Hindlimb muscle (tissue), 1 donor: ENCODE measurements at places on chromosomes 7 and 10.

DNA sequence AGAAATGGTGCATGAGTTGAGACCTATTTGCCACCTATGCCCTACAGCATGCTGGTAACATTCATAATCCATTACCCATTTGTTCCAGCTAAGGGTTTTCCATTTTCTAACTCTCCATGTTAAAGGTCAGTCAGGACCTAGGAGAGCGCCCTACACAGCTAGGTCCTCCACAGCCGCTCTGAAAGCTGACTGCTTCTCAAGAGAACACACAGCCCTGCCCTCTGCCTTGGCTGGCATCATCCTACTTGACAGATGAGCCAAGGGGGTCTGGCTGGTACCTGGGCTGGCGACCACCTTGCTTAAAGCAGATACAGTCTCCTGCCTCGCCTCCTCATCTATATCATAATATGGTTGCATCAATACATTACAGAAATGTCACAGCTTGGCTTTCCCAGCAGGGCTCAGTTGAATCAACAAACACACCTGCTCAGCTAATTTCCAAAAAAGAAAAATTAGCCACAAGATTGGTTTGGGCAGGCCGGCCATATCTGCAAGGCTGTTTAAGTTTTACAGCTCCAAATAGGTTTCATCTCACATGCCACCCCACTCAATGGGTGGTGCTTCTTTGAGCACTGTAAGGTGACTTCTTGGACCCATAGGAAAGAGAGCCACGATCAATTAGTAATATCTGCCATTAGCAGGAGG, 17.3 kb downstream of the TLL2 start:
- DNase-seq = no peak

DNA sequence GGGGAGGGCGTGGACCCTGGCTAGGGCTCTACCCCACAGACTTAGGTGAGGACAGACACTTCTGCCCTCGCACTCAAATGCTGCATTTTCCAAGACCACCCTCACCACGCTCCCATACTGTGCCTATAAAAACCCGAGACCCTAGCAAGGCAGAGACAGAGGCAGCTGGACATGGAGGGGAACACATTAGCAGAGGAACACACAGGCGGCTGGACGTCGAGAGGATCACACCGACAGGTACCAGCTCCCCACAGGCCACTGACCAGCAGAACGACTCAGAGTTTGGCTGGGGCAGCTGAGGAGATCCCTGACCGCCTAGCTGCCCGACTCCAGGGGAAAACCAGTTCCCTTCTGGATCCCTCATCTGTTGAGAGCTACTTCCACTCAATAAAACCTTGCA, 338.2 kb upstream of the SMIM30 start:
- DNase-seq = no peak

- no peak for DNase-seq
Measured at GRCh38 chr7:99034932-99035722, 108.8 kb downstream of the SMURF1 start.

GRCh38 chr10:127587668-127588365, 38.7 kb downstream of the NPS start:
- DNase-seq = no peak

DNA sequence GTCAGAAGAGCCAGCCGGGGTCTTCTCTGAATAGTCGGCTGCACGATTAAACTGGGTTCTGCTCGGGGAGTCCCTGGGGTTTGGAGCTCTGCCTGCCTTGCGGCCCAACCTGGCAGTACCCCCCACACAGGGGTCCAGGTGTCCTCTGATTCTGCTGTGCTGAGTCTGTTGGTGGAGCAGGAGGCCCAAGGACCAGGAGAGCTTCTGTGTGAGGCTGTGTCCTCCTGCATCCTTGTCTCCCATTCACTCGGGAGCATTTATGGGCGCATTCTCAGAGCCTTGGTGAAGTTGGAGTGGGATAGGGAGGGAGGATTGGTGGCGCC, 14.2 kb downstream of the INPP5A start:
- DNase-seq = no peak

GRCh38 chr10:51808187-51808586, 108.8 kb upstream of the CSTF2T start:
- no peak for DNase-seq

GRCh38 chr10:119542988-119543813, 682 bp upstream of the RGS10 start:
- DNase-seq = peak; percentile 76

DNA sequence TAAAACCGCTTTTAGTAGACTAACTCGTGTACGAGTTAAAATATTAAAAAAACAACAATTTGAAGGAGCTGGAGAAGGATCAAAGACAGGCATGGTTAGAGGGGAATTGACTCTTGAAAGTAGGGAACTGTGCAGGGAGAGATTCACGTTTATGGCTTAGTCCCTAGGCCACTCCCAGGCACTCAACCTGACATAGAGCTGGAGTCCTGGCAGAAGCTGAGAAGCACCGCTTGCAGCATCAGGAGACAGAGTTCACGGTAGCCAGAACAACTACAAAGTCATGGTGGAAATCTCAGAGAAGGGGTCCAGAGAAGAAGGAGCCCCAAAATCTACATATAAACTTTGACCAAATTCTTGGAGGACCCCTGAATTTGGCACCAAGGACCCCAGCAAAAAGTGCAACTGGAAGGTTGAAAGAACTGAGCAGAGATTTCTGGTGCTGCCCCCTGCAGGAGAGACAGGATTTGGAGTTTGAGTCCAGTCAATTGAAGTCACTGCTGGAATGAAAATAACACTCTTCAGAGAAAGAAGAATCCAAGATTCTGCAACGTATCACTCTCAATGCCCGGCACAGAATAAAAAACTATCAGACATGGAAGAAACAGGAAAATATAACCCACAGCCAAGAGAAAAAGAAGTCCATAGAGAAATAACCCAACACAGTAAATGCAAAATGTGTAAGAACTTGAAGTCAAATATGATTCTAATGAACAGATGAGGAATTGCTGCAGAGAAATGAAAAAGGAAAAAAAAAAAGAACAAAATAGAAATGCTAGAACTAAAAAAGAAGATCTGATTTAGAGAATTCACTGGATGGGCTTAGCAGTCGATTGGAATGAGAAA, 493.3 kb upstream of the PODXL start:
- DNase-seq = no peak

DNA sequence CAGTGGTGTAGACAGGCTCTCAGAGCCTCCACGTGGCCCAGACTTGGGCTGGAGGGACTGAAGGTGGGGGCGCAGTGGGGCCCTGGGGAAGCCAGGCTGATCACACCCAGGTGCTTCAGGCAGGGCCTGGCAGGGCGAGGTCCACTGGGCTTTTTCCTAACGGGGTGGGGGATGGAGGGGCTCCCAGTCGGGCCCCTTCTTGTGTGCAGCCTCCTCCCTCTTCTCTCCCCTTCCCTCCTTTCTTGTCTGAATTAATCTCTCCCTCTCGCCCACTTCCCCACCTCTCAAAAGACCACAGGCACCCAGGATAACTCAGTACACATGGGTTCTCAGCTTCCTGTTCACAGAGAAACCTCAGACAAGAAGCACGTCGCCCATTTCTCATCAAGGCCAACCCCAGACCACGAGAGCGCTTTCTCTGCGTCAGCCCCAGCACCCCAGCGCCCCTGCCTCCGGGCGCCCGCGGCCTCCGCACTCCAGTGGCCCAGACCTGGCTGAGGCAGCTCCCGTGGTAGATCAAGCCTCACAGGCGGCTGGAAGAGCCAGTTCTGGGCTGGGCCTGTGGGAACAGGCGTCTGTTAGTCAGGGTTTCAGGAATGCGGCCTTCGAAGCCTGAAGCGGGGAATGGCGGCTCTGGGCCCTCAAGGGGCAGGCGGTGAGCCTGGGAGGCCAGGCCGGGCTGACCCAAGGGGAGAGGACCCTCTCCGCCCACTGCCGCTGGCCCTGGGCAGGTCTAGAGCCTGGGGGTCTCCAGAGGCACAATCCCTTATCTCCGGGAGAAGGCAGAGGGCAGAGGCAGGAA, 50.6 kb downstream of the PWWP2B start:
- no peak for DNase-seq

DNA sequence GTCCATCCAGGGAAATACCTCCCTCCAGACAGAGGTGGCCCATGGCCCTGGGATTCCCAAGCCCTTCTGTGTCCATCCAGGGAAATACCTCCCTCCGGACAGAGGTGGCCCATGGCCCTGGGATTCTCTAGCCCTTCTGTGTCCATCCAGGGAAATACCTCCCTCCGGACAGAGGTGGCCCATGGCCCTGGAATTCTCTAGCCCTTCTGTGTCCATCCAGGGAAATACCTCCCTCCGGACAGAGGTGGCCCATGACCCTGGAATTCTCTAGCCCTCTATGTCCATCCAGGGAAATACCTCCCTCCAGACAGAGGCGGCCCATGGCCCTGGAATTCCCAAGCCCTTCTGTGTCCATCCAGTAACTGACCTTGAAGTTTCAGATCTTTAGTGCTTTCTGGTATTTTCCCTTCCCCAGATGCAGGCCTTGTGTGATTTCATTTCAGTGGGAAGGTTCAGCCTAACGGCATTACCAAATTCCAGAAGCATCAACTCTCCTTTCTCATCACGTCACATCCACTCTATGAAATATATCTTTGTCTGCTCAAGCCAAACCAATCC, 28.8 kb upstream of the DIP2C start:
- no peak for DNase-seq

- no peak for DNase-seq
Measured at GRCh38 chr7:87878208-87878735, 2.0 kb downstream of the DBF4 start.

DNA sequence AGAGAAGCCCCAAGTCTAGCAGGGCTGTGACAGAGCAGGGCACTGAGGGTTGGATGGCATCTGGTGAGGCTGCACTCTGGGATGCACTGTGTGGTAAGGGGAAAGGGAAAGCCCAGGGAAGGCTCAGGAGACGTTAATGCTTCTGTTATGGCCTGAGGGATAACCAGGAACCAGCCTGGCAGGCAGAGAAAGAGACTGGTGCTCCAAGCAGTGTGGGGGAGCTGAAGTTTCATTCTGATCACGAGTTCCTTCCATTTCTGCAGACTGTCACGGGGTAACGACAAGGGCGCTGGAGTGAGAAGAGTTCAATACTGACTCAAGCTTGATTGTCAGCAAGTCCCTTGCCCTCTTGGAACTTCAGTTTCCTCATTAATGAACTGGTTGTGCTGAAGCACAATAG, 730.9 kb downstream of the GRID1 start:
- DNase-seq = no peak

- no peak for DNase-seq
Measured at GRCh38 chr7:76011442-76011861, 17.1 kb upstream of the TMEM120A start.

DNA sequence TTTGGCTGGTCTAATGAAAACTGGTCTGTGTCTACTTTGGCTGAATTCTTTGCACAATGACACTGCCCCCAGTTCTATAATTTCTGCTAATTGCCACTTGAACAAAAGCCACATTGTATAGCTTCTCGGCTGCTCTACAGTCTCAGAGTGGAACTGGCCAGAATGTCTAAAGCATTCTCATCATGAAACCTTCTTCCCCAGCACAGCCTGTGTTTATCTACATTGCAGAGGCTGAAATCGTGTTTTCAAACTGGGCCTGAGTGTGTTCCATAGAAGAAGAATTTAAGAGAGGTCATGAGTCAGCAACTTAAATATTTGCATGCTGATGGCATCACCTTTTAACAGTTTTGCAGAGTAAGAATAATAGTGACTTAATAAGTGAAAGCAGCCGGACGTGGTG, 177.2 kb downstream of the BUB3 start:
- DNase-seq = no peak

GRCh38 chr7:98165827-98166667, 45.2 kb upstream of the BHLHA15 start:
- DNase-seq = no peak

- no peak for DNase-seq
Measured at GRCh38 chr7:6631605-6632004, 5.5 kb upstream of the ZNF316 start.

DNA sequence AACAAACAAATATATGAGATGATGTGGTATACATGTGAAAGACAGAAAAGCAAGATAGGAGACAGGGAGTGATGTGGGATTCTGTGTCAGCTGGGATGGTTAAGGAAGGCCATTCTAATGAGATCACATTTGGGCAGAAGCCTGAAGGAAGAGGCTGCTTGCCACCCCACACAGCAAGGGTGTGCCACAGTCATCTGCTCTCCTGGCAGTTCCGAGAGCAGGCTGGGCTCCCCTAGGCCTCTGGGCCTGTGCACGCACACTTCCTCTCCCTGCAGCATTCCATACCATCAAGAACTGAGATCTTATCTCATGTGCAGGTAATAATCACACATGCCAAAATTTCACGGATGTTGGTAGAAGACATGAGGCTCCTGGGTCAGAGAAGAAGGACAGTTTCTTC, 43.1 kb downstream of the SYPL1 start:
- no peak for DNase-seq

GRCh38 chr10:96992721-96993120, 160.6 kb downstream of the LCOR start:
- DNase-seq = no peak

- no peak for DNase-seq
Measured at GRCh38 chr7:33547880-33548279, 357.5 kb upstream of the BMPER start.

GRCh38 chr7:151726652-151727578, 150.0 kb downstream of the PRKAG2 start:
- no peak for DNase-seq

DNA sequence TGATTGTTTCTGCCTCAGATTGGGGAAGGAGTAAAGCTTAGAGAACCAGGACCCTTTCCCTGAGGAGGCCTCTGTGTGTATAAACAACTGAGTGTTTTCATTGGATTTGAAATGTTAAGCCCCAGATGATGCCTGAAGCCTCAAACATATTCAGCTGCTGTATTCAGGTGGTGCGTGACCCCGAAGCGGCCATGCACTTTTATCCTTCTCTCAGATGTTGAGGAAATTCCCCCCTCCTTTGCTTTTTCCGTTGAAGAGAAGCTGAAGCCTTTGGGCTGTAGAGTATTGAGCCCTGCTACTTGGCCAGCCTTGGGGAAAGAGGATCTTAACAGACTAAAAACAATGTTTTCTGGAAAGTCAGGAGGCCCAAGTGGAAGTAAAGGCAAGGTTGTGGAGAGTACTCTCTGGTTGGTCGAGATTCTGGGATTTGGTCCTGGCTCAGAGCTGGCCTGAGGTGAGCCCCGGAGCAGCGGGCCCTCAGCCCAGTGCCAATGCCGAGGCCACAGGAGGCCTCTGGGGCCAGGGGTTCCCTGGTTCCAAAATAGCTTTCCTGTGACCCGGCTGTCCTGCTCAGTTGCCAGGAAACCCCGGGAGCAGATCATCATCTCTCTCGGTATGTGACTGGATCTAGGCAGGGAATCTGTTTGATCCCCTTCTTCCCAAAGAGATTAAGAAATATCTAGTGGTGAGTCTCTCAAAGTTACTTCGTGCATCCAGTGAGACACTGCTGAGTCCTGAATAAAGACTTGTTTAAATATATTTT, 22.5 kb downstream of the FKBP6 start:
- DNase-seq = no peak

- no peak for DNase-seq
Measured at GRCh38 chr7:50864694-50865093, 82.0 kb upstream of the GRB10 start.

DNA sequence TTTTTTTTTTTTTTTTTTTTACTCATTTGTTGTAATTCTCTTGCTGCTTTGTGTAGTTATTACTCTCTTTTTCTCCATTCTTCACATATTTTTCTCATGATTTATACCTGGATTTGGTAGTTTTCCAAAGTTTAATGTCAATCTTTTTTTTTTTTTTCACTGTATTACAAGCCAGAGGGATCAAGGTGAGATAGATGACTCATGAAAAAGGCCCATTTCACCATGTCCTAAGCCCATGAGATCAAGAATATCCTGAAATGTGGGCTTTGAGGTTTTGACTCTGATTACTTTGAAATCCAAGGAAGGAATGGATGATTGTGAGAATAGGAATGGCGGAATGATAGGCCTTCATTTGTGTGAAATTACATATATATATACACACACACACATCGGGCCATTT, 31.1 kb downstream of the TAX1BP1 start:
- no peak for DNase-seq
